Fibroblast of skin of right quadriceps (primary cell): ENCODE measurements at places on chromosomes 6 and 20.
A peak's percentile ranks its signal among the peaks of the same experiment; 100 is the strongest.

- DNase-seq, result no peak
These were observed 225.3 kb upstream of the HTR1E start for GRCh38 chr6:86712039-86712438.

DNA sequence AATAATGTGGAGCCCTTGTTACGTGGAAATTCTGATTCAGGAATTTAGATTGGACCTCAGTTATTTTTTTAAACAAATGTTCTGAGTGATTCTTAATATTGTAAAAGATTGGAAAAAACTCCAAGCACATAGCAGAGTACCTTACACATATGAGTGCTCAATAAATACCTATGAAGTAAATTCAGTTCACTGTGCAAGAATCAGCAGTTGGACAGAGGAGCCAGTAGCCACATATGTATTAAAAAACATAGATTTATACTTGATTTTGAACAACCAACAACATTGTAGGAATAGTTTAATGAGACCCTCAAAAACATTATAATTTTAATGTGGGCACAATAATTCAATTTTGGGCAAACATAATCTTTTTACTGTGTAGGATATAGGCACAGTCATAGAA lies 109.3 kb upstream of the B3GAT2 start:
- no peak for DNase-seq

DNA sequence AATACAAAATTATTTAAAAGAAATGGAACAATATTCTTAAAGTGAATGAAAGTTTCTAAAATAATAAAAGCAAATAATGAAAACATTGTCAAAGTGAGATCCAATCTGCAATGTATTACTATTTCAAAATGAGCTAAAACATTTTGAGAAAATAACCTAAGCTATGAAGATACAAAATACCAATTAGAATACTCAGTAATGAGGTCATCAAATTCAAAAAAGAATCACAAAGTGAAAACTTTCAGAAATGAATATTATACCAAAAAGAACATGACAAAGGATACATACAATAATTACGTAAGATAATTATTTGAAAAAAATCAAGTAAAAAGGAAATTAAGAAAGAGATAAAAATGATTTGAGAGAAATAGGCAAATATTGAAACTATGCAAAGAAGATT lies 634.5 kb downstream of the EYS start:
- no peak for DNase-seq

GRCh38 chr6:53067849-53068361 lies 2.7 kb downstream of the FBXO9 start:
- DNase-seq, result no peak

DNA sequence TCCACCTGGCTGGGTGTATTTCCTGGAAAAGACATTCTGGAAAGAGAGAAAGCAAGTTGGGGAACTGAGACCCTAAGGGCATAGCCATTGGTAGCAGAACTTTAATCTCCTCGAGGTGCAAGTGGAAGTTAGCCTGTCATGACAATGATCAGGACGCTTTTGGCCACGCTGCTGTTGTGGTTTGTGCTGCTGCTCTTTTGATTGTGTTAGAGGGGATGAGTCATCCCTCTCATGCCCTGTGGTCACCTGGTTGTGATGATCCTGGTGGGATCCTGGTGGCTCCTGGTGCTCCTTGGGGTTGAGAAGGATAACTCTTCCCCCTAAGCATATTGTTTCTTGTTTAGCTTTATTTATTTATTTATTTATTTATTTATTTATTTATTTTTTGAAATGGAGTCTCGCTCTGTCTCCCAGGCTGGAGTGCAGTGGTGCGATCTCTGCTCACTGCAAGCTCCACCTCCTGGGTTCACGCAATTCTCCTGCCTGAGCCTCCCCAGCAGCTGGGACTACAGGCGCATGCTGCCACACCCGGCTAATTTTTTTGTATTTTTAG lies 350.3 kb downstream of the KIF16B start:
- DNase-seq, result no peak

DNA sequence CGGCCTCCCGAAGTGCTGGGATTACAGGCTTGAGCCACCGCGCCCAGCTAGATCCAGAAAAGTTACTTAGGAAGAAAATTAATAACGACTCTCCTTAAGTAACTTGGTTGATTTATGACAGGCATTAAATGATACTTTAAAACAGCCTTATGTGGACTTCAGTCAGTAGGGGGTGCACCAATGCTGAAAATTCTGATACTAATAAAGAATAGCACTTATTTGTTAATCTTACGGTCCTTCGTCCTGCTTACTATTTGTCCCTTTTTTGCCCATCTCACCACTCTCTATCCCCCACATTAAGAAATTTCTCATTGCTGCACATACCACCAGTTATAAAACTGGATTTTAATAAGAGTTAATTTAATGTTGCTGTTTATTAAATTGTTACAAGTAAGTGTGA lies 12.7 kb upstream of the PRELID3B start:
- peak; percentile 9 for DNase-seq

DNA sequence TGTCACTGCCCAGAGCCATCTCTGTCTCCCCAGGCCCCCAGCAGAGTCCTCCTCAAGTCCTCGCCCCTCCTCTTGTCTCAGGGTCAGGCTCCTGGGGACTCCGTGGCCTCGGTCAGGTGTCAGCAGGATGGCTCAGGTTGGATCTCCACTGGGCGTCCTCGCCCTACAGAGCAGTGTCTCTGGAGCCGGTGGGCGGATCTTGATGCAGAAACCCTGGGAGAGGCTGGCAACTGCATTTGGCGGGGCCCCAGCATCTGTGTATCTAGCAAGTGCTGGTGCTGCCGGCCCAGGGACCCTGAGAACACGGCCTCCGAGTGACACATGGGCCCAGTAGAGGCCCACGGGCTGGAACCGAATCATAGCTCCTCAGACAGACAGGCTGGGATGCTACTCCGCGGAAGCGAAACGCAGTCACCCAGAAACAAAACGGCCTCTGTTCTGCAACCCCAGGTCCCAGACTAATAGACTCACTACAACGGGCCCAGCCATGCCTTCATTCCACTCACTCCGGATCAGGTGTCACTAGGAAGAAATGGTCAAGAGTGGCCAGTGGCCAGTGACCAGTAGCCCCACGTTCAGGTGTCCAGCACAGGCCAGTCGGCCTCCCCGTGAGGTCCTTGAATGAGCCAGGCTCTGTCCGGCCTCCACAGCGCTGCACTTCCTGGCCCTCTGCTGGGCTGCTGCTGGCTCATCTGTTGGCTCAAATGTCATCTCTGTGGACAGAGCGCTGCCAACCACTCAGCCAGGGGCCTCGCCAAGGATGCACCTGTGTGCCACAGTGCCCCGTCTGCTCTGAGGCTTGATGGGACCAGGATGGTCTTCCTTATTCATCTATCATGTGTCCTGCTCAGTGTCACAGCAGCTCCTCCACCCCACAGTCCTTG lies 12.6 kb upstream of the FRMD1 start:
- DNase-seq, result no peak

DNA sequence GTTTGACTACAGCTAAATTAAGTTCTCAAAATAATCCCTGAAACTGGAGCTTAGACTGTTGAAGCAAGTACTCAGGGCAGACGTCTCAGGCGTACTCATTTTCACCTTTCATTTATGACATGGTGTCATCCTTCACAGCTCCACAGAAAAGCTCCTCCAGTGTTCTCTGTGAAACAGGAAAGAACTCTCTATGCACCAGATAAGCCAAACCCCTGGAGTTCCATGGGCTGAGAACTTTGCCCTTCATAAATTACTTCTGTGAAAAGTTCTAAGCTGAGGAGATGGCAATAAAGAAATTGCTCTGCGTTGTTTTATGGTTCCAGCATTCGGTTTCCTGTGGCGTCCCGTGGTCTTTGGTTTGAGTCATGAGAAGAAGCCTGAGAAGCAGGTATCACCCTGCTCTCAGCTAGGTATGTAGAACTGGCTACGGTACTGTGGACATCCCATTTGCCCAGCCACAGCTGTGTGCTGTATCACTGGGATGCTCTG lies 20.2 kb upstream of the RREB1 start:
- no peak for DNase-seq

DNA sequence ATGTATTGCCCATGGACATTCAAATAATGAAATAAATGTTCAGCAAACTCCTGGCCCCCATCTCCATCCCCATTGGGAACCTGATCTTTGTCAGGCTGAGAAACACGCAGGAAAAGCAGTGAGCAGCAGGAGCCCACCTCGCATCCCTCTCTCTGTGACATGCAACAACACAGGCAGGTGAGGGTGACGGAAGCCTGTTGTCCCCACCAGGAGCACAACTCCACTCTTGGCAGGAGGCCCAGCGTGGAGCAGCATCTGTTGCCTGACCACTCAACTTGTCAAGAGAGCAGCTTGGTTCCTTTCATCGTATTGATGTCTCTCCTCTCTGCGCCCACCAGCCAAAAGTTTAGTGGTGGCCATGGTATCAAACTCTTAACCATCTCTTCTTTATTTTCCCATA lies 586.9 kb upstream of the ARID1B start:
- DNase-seq, result no peak

DNA sequence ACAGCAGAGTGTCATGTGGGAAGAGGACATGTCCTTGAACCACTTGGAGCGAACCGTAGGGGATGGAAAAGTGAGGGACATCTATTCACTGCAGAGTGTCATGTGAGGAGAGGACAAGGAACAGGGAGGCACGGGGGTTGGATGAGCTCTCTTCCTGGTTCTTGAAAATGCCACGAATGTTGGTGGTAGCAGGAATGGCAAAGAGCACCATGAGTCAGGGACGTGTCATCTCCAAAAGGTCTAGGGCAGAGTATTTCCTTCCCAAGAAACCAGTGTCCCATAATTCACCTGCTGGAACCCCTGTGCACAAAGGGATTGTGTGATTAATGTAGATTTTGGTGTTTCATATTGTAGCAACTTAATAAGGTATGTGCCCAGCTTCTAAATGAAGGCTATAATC lies 136.8 kb downstream of the BFSP1 start:
- DNase-seq, result no peak

DNA sequence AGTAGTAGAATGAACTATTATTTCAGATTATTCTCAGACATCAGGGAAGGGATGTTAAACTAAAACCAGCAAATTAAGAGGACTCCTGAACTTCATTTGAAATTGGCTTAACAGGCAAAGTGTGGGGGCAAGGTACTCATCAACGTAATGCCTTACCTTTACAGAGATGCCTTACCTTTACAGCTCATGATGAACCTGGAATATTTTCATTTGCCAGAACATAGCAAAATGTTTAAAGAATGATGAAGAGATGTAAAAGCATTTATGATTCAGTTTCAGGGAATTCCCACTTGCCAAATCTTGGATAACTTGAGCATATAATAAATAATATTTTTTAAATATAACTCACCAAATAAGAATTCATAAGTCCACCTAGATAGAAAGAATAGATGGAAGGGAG lies 207.5 kb downstream of the TINAG start:
- DNase-seq, result no peak

DNA sequence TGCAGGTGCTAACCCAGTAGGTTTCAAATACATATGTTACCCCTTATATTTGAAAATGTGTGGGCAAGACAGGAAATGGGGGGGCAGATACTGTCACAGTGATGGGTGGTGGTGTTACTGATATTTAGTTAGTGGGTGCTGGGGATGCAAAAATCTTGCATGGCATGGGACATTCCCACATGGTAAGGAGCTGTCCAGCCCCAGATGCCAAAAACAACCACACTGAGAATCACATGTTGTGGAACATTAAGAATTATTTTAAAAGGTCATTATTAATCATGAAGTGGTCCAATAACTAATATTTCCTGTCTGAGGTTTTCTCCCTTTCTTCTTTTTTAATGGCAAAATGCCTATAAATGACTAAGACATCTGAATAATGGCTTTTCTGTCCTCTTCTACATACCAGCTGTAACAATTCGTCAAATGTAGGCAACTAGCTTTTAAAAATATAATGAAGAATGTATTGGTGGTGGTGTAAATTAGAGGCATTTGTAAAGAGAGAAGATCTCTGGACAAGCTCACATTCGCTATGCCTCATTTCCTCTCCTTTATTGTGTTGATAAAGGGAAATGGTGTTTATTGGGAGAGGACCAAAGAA lies 57.3 kb upstream of the SLC35B3 start:
- DNase-seq, result no peak

DNA sequence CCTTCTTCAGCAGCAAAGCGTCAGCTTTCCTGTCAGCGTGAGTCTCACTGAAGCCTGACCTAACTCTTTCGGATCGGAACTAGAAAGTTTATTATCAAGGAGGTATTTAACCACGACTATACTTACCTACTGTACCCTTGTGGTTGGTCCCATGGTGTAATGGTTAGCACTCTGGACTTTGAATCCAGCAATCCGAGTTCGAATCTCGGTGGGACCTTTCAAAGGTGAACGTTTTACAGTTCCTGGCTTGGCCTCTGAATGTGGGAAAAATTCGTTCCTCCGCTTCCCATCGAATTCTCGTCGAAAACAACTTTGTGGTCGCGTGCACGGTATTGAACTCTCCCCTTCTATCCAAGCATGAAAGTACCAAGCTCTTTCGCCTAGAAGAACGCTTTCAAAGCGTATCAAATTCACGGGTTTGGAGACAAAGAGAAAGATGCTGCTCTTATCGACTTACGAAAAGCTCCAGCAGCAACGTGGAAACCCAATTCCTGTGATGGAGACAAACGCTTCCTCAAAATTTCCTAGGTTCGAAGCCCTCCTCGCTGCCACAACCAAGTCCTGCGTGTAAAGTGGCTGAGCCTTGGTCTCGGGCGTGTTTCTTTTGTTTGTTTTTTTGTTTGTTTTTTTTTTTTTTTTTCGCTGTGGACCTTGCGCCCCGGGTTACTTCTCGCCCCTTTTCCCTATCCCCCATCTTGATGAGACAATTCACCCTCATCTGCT lies 63.7 kb downstream of the GPX5 start:
- DNase-seq, result peak; percentile 97

GRCh38 chr20:38272398-38272797 lies 11.9 kb upstream of the KIAA1755 start:
- DNase-seq, result peak; percentile 46

- DNase-seq, result no peak
These were observed 264.6 kb downstream of the FRK start for GRCh38 chr6:115796061-115796460.

DNA sequence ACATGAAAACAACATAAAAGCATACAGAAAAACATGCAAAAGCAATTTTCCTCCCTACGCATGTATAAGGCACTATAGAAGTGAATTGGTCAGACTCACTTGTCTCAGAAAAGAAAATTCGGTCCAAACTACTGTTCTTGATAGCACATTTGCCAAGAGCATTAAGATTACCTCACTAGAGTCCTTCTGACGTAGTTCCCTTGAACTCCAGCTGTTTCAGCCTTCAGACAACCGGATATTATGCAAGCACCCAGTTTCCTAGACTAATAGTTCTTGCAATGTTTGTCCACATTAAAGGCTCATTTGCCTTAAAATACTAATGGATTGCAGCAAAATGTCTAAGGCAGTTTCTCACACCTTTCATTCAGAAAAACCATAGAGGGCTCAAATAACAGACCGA lies 2.5 kb upstream of the CASS4 start:
- no peak for DNase-seq

- DNase-seq, result no peak
These were observed 91.8 kb downstream of the INSM1 start for GRCh38 chr20:20459726-20460125.

- no peak for DNase-seq
These were observed 210.2 kb upstream of the CITED2 start for GRCh38 chr6:139584599-139584998.

- DNase-seq, result no peak
These were observed 35.9 kb upstream of the HLA-G start for GRCh38 chr6:29791786-29792122.

- no peak for DNase-seq
These were observed 365.8 kb upstream of the OPRM1 start for GRCh38 chr6:153673225-153673624.

GRCh38 chr20:9022376-9022775 lies 46.5 kb upstream of the PLCB4 start:
- DNase-seq, result no peak

GRCh38 chr6:10180138-10181074 lies 234.5 kb downstream of the TFAP2A start:
- DNase-seq, result no peak
